ENCODE measurements at places on chromosomes 7 and 10.

GRCh38 chr7:115844857-115845256 lies 185.7 kb downstream of the TFEC start:
- no peak for DNase-seq

DNA sequence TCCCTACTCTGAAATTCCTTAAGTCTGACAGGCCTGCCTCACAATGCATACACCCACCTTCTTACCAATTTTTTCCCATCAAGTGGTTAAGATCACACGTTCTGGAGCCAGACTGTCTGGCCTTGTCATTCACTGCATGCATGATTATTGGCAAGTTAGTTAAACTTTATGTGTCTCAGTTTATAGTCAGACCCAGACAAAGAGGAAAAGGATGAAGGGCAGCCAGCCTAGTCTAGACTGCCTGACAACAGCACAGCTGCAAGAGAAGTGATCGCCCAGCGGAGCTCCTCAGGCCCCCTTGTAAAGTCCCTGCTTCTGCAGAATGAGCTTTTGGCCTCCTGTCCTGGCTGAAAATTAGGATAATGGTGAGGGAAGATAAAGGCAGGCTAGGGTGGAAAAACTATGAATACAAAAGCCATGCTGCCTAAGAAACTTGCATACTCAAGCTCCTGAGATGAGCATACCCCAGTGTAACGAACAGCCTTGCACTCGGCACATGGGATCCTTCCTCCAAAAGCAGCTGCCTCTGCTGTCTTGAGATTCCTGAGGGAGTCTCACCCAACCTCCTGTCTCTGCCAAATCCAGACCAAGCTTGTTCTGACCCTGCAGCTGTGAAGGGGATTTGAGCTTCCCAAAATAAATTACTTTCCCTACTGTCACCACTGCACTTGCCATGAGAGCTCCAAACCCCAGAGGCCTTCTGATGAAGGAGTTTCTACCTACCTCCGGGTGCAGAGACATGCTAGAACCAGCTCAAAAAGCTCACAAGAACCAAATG lies 26.7 kb upstream of the MRLN start:
- DNase-seq = no peak

DNA sequence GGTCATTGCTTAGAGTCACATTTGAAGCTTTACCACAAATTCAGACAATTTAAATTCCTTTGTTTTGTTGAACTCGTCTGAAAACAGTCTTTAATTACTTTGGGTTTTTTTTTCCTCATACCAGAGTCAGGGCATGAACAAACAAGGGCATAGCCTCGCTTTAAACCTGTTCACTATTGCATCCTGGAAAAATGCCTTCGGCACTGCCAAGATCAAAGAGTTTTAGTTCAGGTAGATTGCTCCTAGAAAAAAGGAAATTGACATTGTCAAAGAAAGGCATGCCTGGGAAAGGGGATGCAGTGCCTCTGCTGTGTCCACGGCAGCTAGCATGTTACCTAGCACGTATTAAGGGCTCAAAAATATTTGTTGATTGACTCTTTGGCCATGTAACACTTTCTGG lies 235.1 kb downstream of the ARHGAP21 start:
- no peak for DNase-seq

DNA sequence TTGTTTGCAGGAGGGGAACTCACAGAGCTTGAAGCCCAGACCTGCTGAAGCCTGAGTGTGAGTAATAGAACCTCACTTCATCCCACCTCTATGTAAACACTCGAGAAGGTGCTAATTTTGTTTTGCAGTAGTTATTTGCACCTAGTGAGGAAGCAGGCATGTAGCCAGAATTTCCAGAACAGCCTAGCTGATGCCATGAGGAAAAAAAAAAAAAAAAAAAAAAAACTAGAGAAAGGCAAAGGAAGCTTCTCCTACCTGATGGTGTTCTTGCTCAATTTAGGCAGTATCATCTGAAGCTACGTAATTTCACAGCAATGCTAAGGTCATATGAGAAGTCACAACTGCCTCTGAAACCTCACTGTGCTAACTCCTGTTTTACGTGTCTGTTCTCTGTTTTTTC lies 13.6 kb upstream of the GPR37 start:
- DNase-seq = no peak

DNA sequence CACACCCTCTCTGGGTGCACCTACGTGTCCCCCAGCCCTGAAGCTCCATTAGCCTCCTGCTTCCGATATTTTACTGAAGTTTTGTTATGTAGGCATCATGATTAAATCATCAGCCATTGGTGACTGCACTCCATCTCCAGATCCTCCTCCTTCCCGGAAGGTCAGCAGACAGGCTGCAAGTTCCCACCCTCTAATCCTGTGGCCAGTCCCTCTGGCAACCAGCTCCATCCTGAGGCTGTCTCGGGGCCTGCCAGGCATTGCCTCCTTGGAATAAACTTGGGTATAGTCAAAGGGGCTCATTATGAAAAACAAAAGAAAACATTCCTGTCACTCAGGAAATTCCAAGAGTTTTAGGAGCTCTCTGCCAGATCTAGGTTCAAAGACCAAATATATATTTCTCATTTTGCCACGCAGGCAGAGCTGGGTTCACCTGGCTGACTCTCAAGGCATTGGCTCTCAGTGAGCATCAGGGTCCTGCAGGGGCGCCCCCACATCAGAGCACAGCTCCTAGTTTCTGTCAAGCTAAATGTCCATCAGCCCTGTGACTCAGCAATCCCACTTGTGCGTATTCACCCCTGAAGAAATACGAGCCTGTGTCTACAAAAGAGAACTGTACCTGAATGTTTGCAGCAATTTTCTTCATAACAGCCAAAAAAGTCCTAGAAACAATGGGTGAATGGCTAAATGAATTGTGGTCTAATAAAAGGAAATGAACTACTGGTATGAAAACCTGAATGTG lies 27.4 kb upstream of the TMEM72 start:
- no peak for DNase-seq

- DNase-seq = peak; percentile 38
Observed at GRCh38 chr7:91089382-91089963, 174.8 kb upstream of the FZD1 start.

DNA sequence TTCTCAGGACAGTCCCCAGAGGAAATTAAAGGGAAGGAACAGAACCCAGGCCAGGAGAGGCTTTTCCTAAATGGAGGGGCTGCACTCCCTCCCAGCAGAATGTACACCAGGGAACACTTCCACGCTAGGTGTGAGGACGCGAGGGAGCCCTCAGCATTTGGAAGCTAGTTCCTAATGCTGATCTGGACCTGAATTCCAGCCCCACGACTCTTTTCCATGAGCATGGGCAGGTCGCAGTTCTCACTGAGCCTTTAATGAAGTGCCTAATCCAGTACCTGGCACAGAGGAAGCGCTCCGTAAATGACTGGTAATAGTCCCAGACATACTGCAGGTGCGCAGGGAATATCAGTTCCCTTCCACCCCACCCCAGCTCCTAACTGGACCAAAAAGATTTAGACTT lies 1.1 kb downstream of the ALOX5 start:
- no peak for DNase-seq

DNA sequence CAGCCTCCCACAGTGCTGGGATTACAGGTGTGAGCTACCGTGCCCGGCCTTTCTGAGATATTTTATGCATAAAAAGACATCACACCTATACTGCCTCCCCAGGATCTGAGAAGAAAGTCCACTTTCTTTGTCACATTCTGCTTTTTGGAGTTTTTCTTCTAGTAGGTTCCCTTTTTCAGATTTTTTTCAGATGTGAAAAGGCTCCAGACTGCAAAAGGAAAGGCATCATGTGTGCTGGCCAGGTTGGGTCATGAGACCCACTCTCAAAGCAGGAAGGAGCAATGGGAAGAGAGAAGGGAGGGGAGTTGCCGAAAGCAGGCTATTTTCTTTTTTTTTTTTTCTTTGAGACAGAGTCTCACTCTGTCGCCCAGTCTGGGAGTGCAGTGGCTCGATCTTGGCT lies 10.8 kb downstream of the BLVRA start:
- no peak for DNase-seq

DNA sequence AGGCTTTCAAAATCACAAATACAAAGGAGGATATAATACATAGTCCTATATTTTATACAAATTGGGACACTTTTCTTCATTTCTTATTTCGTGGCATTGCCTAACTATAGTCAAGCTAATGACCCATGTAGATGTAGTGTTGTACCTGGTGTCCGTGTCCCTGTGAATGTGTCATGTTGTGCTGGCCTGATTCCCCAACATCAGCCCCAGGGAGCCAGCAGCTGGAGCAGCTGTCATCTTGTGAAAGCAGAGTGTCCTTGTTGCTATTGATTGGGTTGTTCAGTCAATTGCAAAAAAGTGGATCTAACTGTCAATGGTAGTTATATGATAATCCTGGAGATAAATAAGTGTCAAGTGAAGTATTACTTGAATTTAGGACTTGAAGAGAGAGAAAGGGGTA lies 86.3 kb downstream of the KAT6B start:
- DNase-seq = no peak

- DNase-seq = no peak
Observed at GRCh38 chr10:131068760-131069159, 242.8 kb downstream of the TCERG1L start.

DNA sequence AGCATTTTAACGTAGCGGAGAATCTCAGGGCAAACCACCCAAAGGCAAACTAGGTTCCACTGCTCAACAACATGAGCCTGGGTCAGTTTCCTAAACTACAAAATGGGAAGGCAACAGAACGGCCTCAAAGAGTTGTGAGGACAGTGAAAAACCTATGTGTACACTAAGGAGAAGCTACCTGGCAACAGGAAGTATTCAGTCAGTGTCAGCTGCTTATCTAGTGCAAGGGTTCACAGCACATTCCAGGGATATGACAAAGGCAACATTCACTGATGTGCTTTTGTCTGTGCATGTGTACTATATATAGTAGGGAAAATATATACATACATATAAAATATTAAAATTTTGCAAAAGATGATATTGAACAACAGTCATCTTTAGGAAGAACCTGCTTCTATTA lies 17.2 kb downstream of the NUDCD3 start:
- DNase-seq = no peak

GRCh38 chr7:2637505-2638223 lies 5.9 kb downstream of the TTYH3 start:
- no peak for DNase-seq

- no peak for DNase-seq
Observed at GRCh38 chr7:36387435-36388231, 2.0 kb upstream of the ANLN start.

DNA sequence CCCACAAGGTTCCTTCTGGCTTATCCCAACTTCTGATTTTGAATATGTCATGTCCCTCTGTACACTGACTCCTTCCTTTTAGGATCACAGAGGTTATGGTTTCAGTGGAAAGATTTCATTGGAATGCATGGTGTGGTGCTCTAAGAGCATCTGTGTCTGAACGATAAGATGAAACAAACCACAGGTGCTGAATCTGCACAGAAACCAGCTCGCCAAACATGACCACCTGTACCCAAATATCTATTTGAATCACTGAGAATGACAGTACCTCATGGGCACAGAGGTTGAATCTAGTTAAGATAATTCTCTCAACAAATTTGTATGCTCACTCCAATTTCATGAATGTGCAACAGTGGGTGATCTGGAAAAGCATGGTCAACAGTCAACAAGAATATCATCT lies 105.3 kb downstream of the DGKI start:
- DNase-seq = no peak

DNA sequence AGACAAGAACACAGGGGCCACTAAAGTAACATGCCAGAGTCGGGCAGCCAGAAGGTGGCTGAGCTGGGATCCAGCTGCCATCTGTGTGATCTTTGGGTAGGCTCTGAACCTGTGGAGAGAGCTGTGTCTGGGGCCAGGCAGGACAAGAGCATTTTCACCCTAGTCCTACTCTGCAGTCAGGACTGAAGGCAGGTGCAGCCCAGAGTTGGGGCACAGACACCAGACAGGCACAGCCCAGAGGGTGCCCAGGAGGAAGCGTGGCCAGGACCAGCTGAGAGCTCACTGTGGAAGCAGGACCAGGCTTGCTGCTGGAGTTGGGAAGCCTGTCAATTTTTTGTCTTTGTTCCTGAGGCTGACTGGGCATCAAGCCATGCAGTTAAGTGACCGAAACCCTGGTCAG lies 113.6 kb downstream of the ADCY1 start:
- DNase-seq = no peak

DNA sequence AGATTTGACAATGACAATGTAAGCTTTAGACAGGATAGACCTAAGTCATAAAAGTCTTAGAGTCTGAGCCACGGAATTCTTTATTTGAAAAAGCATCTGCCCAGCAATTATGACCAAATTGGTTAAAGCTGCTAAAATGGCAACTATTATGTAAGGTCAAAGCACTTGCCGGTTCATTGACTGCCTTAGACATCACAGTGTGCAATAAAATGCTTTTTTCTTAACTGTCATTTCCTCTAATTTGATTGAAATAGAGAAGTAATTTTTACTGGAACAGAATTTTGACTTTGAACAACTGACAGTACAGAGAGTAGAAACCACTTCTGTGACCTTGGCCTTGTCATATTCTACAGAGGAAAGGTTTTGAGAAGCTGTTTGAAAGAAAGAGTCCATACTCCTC lies 142.9 kb downstream of the THSD7A start:
- DNase-seq = no peak

DNA sequence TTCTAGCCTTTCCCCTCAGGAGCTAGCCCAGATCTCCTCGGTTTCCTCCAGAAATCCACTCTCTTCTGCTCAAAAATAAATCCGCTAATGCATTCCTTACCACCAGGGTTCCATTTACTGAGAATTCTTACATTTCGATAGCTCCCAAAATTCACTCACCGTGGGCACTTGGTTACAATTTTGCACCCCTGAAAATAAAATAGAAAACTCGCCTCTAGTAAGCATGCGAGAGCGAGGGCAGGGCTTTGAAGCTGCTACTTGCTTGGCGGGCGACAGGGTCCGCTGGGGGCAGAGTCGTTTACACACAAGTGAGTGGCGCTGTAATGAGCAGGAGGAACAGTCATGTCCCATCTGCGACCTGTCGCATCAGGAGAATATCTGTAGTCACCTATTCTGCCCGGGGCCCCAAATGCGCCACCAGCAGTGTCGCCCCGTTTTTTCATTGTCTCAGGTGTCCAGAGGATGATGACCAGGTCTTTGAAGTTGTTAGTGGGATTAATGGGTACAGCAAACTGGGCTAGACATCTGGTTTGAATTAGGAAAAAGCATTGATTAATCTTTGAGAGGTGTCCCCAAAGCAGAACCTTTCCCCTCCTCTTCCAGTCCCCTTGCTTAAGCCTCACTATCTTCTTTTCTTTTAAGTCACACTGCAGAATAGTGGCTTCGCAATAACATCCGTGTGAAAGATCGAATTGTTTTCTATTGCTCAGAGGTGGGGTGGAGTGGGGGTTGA lies 1.2 kb upstream of the MEOX2 start:
- no peak for DNase-seq

DNA sequence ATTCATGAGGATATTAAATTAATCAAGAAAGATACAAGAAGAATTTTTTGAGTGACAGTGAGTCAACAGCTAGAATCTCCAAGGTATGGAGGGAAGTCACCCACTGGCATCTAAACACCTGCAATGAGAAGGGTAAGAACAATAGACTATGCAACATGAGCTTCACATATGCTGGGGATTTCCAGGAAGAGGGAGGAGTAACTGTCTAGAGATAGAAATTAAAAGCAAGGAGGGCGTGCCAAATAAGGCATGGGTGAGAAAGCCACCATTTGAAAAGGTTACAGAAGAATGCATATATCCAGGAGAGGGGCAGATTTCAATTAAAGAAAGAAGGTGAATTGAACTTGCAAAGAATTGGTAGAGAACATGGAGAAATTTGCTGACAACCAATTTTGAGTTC lies 365.7 kb downstream of the GPR37 start:
- no peak for DNase-seq

- no peak for DNase-seq
Observed at GRCh38 chr7:23287612-23288011, 11.5 kb upstream of the MALSU1 start.

- DNase-seq = no peak
Observed at GRCh38 chr10:4776234-4776638, 49.8 kb upstream of the AKR1E2 start.
